ENCODE measurements at places on chromosomes 3 and 15. TPM values are rescaled to one million over a fixed set of nuclear protein-coding genes. Genes with fewer than 3 reads are reported as not detected.

The FANCD2 gene
- 12.4 TPM for total RNA-seq

The TBL1XR1 gene
- total RNA-seq, result 83.6 TPM

The CHRM5 gene
- total RNA-seq, result not detected

The BFSP2 gene
- total RNA-seq, result 2.3 TPM

The LAMB2 gene
- 556 TPM for total RNA-seq

The CX3CR1 gene
- total RNA-seq, result 0.97 TPM

The PRSS50 gene
- total RNA-seq, result not detected

DNA sequence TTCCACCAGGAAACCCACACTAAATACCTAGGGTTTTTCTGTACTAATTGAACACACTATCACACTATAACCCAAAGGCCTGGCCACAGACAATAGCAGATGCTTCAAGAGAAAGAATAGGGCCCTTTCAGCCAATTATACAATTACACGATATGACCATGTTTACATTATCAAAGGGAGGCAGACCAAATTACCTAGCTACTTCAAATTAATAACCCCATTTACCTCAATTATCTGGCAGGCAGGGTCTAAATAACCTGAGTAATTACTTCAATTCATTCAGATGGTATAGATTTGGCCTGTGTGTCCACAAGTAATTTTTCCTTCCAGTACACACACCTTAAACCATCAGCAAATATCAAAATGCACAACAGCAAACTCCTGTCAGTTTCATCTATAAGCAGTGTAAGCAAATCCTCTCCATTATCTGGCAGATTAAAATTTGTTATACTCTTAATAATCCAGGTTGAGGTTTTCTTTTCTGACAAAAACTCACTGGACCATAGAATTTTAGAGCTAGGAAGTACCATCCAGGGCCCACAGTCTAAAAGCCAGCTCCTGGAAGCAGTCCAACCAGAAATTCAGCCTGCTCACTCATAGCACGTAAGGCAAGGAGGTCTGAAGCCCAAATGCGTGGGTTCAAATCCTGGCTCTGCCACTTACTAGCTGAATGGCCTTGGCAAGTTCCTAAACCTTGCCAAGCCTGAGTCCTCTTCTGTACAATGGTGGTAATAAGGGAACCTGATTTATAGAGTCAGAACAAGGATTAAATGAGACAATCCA is 51.8 kb downstream of the RFTN1 start:
- no peak overlapping the region for H3K4me3 ChIP-seq
- H3K27me3 ChIP-seq, result no peaks in the 10 kb centered on the region
- H3K36me3 ChIP-seq, result no peaks in the 10 kb centered on the region
- no peaks in the 10 kb centered on the region for H3K4me1 ChIP-seq
- H3K27ac ChIP-seq, result no peak overlapping the region
- no peak for DNase-seq

- H3K4me1 ChIP-seq, result no peaks in the 10 kb centered on the region
Measured at GRCh38 chr3:130312374-130312773, 33.1 kb upstream of the COL6A5 start.

- no peaks in the 10 kb centered on the region for H3K27me3 ChIP-seq
- H3K27ac ChIP-seq, result no peak overlapping the region
Measured at GRCh38 chr3:43584043-43584826, 37.6 kb downstream of the ANO10 start.

DNA sequence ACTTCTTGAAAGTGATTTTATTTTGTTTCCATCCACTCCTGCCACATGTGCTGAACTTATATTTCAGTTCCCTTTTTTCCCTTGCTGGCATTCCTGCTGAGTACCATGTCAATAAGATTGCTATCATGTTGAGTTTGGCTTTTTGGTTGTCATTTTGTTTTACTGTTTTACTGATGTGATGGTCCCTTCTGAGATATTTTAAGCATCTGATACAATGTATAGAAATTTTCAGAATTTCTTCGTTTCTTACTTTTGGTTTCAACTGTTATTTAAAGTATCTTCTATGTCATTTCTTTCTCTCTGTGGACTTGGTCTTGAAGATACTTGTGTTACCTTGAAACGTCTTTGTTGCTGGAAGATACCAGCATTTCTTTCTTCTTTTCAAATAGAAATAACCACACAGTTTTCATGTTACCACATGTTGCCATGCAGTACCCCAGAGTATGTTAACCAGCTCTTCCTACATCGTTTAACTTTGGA is 14.1 kb downstream of the SIDT1 start:
- H3K36me3 ChIP-seq, result no peaks in the 10 kb centered on the region
- no peaks in the 10 kb centered on the region for H3K4me1 ChIP-seq
- H3K27ac ChIP-seq, result no peak overlapping the region
- H3K4me3 ChIP-seq, result no peak overlapping the region
- H3K27me3 ChIP-seq, result no peaks in the 10 kb centered on the region

DNA sequence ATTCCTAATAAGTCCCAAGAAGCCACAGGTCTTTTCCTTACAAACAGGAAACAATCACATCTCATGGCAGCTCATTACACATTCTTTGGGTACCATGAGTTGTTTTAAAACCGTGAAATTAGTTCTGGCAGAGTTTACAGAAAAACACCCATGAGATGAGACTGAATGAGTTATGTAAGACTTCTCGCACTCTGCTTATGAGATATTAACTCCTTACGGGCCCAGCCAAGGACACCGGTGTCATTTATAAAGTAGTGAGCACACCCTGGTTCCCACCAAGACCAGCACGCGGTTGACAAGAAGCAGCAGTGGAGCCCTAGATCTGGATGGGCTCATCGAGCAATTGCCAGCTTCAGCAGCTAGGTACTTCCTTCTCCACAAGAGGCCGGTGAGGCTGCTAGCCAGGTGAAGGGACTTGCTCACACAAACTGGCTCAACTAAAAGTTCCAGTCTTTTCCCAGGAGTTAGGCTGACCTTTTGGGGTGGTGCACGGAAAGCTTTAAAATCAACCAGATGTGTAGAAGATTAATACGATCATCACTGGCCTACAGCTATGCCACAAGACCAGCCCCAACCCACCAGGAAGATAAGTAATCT is 318.6 kb upstream of the ICE2 start:
- no peaks in the 10 kb centered on the region for H3K36me3 ChIP-seq
- H3K4me3 ChIP-seq, result no peak overlapping the region
- H3K4me1 ChIP-seq, result peaks cover 53% of the 10 kb centered on the region
- peak overlapping the region; percentile 5 for H3K27ac ChIP-seq

DNA sequence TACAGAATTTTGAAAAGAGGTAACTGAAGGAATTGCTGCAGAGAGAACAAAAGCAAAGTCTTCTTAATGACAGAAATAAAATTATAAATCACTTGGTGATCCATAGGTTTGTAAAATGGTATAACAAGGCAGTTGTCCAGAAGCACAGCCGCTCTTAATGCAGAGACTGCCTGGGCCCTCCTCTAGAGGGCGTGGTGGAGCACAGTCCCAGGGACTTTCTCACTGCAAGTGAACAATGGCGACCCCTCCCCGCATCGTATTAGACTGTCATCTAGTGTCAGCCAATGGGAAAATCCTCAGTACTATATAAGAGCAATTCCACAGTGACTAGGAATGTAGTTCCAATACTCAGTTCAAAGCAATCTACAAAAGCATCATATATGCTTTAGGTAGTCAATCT is 26.4 kb upstream of the ZBED2 start:
- no peak for DNase-seq
- no peaks in the 10 kb centered on the region for H3K36me3 ChIP-seq
- no peaks in the 10 kb centered on the region for H3K27me3 ChIP-seq

GRCh38 chr3:124322309-124322880 is 330.5 kb upstream of the ROPN1 start:
- H3K27me3 ChIP-seq, result no peaks in the 10 kb centered on the region
- H3K4me1 ChIP-seq, result no peaks in the 10 kb centered on the region
- no peak for DNase-seq
- H3K36me3 ChIP-seq, result no peaks in the 10 kb centered on the region
- no peak overlapping the region for H3K27ac ChIP-seq

- no peak for DNase-seq
- H3K4me1 ChIP-seq, result no peaks in the 10 kb centered on the region
- no peaks in the 10 kb centered on the region for H3K36me3 ChIP-seq
- no peak overlapping the region for H3K4me3 ChIP-seq
Measured at GRCh38 chr3:144175644-144176425, 204.2 kb downstream of the DIPK2A start.

GRCh38 chr3:169841171-169841570 is 28.5 kb upstream of the LRRC34 start:
- H3K36me3 ChIP-seq, result no peaks in the 10 kb centered on the region
- no peaks in the 10 kb centered on the region for H3K27me3 ChIP-seq
- H3K4me3 ChIP-seq, result no peak overlapping the region
- no peak for DNase-seq

GRCh38 chr3:141328286-141329166 is 39.8 kb upstream of the ZBTB38 start:
- H3K27ac ChIP-seq, result no peak overlapping the region
- no peak overlapping the region for H3K4me3 ChIP-seq
- DNase-seq, result no peak
- peaks cover 10% of the 10 kb centered on the region for H3K4me1 ChIP-seq
- no peaks in the 10 kb centered on the region for H3K36me3 ChIP-seq
- H3K27me3 ChIP-seq, result no peaks in the 10 kb centered on the region

GRCh38 chr3:1734494-1735122 is 364.1 kb upstream of the CNTN4 start:
- DNase-seq, result no peak
- no peaks in the 10 kb centered on the region for H3K36me3 ChIP-seq
- H3K4me1 ChIP-seq, result peaks cover 4% of the 10 kb centered on the region
- no peak overlapping the region for H3K27ac ChIP-seq
- no peaks in the 10 kb centered on the region for H3K27me3 ChIP-seq

GRCh38 chr3:13019243-13020095 is 53.8 kb downstream of the IQSEC1 start:
- H3K27ac ChIP-seq, result peak overlapping the region; percentile 42
- H3K36me3 ChIP-seq, result no peaks in the 10 kb centered on the region
- DNase-seq, result peak; percentile 81
- peaks cover 70% of the 10 kb centered on the region for H3K4me1 ChIP-seq
- no peaks in the 10 kb centered on the region for H3K27me3 ChIP-seq
- peak overlapping the region; percentile 26 for H3K4me3 ChIP-seq

- no peaks in the 10 kb centered on the region for H3K27me3 ChIP-seq
- peak overlapping the region; percentile 79 for H3K27ac ChIP-seq
- peaks cover 40% of the 10 kb centered on the region for H3K4me1 ChIP-seq
Measured at GRCh38 chr15:99477791-99478471, 87.9 kb upstream of the MEF2A start.
